ENCODE measurements at places on chromosomes 5 and 9.

DNA sequence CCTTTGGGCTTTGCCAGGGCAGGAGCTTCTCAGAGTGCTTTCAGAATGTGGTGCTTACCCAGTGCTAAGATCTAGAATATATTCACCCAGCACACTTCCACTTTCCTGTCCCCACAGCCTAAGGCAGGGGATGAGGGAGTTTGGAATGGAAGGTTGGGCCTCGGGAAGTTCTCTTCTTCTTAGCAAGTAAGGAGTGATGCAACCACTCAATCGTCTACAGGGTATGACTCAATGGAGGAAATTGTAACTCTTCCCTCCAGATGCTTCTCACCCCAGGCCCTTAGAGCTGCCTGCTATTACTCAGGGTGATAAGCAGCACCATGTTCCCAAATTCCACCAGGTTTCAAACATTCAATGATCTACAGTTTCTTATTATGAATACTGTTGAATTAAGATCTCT is 30.8 kb upstream of the AGGF1 start:
- no peak for DNase-seq

DNA sequence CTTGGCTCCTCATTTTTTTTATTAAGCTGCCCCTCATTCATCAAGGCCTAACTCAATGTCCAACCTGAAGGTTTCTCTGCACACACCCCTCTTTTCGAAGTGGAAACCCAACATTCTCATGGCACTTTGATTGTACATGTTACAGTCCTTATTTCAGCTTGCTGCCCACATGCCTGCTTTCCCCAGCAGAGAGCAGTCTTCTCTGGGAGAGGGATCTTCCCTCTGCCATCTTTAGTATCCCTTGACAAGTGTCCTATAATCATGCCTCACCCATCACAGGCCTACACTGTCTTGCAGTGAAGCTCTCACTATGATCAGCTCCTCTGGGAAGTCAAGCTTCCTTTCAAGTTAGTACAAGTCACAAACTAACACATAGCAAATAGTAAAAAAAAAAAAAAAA is 175.1 kb downstream of the ACER2 start:
- DNase-seq: no peak

DNA sequence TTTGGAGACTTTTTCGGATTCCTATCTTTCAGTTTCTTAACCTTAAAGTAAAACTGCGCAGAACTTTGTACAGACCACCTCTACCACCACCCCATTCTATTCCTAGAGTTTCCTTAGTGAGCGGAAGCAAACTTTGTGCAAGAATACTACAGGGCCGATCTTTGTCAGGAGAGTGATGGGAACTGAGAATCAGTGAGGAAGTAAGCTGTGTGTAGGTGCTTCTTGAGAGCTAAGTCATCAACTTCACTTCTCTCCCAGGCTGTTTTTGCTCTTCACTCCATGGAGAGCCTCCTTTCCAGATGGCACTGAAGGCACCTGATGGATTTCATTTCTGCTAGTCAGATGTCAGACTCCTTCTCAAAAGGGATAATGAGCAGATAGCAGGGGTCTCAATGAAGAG is 127.3 kb downstream of the SPATA31D1 start:
- no peak for DNase-seq

- DNase-seq: peak; percentile 59
Measured at GRCh38 chr5:134503088-134503936, 22.2 kb upstream of the JADE2 start.

DNA sequence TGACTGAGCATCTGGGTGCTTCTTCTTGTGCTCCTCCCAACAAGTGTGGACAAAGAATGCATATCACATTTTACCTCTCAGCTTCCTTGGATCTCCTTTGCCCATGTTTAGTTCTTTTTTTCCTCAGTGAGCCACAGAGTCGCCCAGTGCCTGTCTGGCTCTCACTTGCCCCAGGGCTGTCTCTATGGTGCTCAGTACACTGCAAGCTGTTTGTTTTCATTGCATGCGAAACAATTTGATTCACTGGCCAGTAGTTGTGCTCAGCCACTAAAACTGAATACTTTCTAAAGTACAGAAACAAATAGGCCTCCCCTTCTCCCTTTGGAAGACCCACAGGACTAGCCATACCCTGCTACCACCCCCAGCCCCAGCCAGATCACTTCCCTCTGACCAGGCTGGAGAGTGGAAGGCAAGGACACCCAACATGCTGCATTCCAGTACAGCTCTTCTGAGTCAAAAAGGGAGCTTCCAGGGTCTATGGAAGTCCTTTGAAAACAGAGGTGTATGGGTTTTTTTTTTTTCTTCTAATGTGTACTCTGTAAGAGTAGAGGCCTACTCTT is 3.8 kb downstream of the LHFPL2 start:
- no peak for DNase-seq

GRCh38 chr5:74465724-74466123 is 174.8 kb downstream of the ENC1 start:
- DNase-seq: no peak
